ENCODE measurements at places on chromosomes 3 and 15. TPM values are rescaled to one million over a fixed set of nuclear protein-coding genes. Genes with fewer than 3 reads are reported as not detected.

EFHB gene
- total RNA-seq, result 1.6 TPM

DNA sequence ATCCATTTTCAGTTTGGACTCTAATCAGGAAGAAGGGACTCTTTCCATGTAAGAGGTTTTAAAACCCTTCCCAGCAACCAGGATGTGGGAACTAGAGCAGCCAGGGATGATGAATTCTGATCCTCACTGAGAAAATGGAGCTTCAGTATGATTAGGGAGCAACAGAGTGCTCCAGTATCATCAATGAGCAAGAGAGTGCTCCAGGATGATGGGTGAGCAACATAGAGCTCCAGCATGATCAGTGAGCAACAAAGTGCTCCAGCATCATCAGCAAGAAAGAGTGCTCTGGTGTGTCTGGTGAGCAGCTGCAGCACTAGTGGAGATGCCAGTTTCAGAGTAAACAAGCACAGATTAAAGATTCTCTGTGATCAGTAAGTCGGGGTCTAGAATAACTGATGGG, 106.4 kb upstream of the LPP start:
- DNase-seq, result no peak

DNA sequence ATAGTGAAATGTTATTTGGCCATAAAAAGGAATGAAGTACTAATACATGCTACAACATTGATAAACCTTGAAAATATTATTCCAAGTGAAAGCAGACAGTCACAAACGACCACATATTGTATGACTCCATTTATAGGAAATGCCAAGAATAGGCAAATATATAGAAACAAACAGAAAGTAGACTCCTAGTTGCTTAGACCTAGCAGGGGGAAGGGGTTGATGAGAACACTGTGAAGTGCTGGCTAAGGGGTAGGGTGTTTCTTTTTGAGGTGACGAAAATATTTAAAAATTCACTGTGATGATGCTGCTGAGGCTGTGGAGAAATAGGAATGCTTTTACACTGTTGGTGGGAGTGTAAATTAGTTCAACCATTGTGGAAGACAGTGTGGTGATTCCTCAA, 30.5 kb upstream of the XIRP1 start:
- no peak for DNase-seq

DNA sequence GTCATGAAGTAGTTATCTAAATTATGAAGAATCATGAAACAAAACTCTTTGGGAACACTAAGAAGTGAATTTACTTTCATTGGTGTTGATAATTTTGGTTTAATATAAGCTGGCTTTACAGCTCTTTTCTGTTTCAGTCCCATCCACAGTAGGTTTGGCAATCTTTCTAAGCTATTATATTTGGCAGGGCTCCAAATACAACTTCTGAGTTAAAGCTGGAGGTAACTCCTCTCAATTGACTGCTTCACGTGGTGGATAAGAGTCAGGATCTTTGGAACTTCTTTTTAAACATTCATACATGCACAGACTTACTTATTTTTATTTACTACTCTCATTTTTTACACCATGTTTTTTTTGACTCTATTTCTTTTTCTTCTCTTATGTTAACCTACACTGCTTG, 106.5 kb upstream of the EPHA3 start:
- no peak for DNase-seq

- no peak for DNase-seq
Measured at GRCh38 chr15:32637704-32638103, 3.8 kb upstream of the SCG5 start.

- DNase-seq, result no peak
Measured at GRCh38 chr3:117761703-117762620, 1052.4 kb downstream of the TUSC7 start.

C3orf52 gene
- total RNA-seq, result 11.1 TPM

- no peak for DNase-seq
Measured at GRCh38 chr15:38479266-38479665, 25.3 kb downstream of the FAM98B start.

DENND6A gene
- total RNA-seq, result 13.2 TPM

LRRK1 gene
- total RNA-seq, result 4.0 TPM

GRCh38 chr15:70324001-70324974, 226.6 kb upstream of the TLE3 start:
- DNase-seq, result no peak

GRCh38 chr3:11808231-11808630, 38.5 kb downstream of the TAMM41 start:
- no peak for DNase-seq

- DNase-seq, result no peak
Measured at GRCh38 chr3:94522488-94522887, 459.6 kb downstream of the NSUN3 start.

ZKSCAN7 gene
- 8.7 TPM for total RNA-seq

GRCh38 chr3:187401856-187402255, 33.7 kb downstream of the RTP4 start:
- DNase-seq, result no peak

PLA2G4F gene
- total RNA-seq, result not detected

GRCh38 chr3:55854494-55854893, 367.4 kb upstream of the WNT5A start:
- DNase-seq, result no peak

DNA sequence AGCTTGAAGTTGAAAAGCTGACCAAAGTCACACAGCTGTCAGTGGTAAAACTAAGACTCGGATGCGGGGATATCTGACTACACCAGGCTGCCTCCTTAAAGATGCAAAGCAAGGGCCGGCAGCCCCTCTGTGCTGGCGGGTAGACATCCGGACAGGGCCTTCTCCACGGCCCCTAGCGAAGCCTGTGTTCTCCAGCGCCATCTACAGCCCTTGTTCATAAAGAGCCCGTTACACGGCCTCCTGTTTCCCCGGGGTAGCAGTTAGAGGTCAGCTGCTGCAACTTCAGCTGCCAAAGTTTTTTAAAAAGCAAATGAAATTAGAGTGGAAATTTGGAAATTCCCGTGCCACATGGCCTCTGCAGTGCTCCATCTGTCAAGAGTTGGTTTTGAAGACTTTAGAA, 383.0 kb downstream of the TBL1XR1 start:
- peak; percentile 91 for DNase-seq

RHOV gene
- total RNA-seq, result 3.9 TPM

DNA sequence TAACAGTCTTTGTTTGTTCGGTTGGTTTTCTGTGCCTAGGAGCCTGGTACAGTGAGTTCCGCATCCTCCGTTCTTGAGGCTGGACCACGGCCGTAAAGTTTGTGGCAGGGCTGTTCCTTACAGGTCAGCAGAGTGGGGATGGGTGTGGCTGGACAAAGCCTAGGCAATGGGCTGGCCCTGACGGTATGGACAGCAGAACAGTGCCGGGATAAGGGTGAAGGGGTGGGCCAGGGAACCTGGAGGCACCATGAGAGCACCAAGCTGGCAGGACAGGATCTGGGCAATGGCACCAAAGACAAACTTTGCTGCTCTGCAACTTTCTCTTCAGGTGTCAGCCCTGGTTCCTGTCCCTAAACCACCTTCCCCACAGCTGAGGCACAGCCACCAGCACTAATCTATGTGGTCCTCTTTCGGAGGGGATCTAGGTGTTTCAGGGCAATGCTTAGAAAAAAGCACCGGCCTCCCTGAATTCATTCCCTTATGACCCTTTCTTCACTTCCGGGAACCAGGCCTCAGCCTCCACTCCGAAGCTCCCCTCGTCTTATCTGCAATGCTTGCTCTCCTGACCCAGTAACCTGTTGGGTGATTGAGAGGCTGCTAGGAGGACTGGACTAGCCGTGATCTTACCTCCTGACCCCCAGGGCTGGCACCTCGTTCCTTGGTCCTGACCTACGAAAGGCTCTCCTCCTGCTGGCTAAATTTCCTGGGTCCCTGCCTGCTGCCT, 54.4 kb downstream of the KLHL6 start:
- DNase-seq, result no peak

DNA sequence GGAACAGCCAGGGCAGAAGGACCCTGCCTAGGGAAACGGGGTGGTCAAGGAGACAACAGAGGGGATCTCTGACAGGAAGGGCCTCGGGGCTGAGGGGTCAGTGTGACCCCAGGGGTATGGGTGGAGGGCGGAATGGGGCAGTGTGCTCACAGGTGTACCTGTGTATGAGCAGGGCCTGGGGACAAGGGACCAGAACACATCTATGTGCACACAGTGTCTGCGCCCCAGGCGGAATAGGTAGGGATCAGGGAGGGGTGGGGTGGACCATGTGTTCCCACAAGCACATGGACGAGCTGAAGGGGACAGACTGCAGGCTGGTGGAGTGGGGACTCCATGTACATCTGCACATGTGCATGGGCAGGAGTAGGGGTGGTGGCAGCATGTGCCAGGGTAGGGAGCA, 5.0 kb upstream of the TLR9 start:
- DNase-seq, result no peak

PRRT3 gene
- total RNA-seq, result 18.8 TPM

DNA sequence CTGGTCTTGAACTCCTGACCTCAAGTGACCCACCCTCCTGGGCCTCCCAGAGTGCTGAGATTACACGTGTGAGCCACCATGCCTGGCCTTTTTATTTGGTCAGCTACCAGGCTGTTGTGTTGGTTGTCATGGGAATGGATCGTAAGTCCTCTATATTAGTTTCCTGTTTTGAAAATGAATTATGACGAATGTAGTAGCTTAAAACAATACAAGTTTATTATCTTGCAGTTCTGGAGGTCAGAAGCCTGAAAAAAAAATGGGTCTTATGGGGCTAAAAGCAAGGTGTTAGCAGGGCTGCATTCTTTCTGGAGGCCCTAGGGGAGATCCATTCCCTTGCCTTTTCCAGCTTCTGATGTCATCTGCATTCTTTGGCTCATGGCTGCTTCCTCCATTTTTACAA, 25.1 kb upstream of the HERC1 start:
- DNase-seq, result no peak

DNA sequence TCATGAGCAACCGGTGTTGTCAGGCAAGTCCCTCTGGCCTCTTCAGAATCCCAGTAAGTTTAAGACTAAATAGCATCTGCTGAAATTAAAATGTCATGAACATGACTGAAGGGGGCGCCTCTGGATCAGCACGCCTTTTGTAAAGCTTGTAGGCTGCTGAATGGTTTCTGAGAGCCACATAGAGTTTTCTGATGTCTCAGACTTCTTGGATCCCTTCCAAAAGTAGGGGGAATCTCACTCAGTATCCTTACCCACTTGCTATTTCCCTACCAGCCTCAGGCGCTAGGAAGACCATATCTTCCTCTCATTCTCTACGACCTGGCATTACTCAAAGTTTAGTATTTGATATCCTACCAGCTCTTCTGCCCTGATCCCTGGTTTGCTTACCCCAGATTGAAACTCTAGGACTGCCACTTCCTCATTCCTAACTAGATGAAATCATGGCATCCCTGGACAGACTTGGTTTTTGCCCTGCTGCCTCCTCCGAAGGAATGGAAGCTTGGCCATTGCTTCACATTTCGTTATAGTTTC, 62.7 kb upstream of the CD47 start:
- DNase-seq, result peak; percentile 70

DNA sequence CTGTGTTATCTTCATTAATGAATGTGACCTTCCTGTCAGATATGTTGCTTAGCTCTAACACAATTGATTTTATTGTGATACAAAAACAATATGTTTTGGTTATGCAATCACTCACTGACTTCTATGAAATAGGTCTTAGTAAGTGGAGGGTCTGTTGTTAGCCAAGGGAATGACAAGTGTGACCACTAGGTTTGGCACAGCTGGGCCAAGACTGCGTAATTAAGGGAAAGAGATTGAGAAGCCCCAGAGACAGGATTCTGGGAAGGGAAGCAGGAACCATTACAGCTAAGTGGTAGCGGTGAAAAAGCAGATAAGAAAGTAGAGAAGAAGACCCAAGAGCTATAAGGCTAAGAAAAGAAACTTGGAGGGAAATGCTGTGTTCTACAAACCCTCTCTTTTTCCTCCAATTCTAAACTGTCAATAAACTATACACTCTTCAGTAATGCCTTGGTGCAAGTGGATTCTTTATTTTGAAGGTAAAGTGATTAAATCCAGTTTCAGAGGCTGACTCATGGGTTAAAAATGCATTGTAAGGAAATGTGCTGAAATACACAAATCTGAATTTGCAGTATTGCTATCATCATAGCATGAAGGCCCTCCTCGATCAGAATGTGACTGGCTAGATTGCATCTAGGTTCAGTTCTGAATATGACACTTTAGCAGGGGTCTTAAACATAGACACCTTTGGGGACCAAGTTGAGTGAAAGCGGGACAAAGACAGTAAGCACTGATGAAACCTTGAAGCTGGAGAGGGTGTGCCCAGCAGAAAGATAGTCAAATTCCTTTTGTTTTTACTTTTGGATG, 26.1 kb downstream of the KCNMB2 start:
- no peak for DNase-seq

DNA sequence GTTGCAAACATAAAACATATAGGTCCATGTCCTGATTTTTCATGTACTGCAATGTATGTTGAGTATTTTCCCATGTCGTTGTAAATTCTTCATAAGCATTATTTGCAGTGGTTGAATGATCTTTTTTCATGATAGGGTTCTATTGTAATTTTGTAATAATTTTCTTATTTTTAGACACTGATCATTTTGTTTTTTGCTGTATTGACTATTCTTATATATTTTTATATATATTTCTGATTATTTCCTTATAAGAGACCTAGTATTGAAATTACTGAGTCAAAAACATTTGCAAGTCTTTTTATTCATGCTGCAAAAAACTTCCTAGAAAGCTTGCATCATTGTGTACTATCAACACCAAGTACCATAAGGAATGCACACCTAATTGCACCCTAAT, 31.2 kb upstream of the ZNF774 start:
- DNase-seq, result no peak

- DNase-seq, result peak; percentile 94
Measured at GRCh38 chr3:132034486-132035464, at the start of gene CPNE4. Gene CPNE4 (minus strand): TSS chr3:132035014.

ALPK3 gene
- 17.7 TPM for total RNA-seq

DNAH1 gene
- total RNA-seq, result 2.3 TPM

GRCh38 chr3:112390783-112391641, 58.1 kb downstream of the CD200 start:
- DNase-seq, result peak; percentile 68

GRCh38 chr3:107285197-107285596, 92.0 kb upstream of the CCDC54 start:
- peak; percentile 86 for DNase-seq

DNA sequence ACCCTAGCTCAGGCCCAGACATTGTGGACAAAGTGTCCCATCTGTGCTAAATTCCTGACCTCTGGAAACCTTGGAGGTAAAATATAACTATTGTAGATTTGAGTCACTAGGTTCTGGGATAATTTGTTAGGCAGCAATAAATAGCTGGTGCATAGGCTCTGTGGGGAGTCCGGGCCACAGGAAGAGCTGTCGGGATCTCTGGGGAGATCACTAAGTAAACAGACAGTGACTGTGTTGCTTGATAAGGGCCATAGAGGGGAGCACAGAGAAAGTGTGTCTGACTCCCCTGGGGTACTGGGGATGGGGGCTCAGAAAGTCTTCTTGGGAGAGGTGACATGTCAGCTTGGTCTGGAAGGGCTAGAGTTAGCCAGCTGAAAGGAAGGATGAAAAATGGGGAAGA, 37.7 kb upstream of the MRPS22 start:
- DNase-seq, result no peak

ZNF280D gene
- total RNA-seq, result 6.1 TPM

UBA7 gene
- 1.0 TPM for total RNA-seq

GRCh38 chr3:108041253-108041652, 49.6 kb downstream of the CD47 start:
- DNase-seq, result no peak

CHCHD4 gene
- 13.3 TPM for total RNA-seq

GRCh38 chr15:67701669-67702068, 123.6 kb upstream of the SKOR1 start:
- no peak for DNase-seq

Measured in H9 (cell line).